EH (cell line): ENCODE measurements at places on chromosomes 3 and 15.

- DNase-seq: no peak
Observed at GRCh38 chr3:149796026-149796425, 3.7 kb upstream of the ANKUB1 start.

GRCh38 chr15:57003418-57003817, 85.0 kb downstream of the TCF12 start:
- peak; percentile 90 for DNase-seq

DNA sequence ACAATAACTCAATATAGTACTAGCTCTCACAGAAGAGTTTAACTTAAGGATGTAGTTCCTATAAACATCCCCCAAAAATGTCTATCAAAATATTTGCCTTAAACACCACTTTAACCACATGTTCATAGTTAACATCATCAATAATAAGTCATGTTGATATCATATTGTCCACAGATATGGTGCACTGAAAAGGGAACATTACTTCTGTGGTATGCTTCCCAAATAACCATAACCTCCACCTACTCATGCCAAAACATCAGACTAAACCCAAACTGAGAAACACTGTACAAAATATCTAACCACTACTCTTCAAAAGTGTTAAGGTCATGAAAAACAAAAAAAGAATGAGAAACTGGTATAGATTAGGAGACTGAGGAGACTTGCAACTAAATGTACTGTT, 32.9 kb downstream of the SLC4A7 start:
- DNase-seq: no peak

GRCh38 chr3:174329321-174329720, 529.8 kb upstream of the NAALADL2 start:
- DNase-seq: peak; percentile 93

DNA sequence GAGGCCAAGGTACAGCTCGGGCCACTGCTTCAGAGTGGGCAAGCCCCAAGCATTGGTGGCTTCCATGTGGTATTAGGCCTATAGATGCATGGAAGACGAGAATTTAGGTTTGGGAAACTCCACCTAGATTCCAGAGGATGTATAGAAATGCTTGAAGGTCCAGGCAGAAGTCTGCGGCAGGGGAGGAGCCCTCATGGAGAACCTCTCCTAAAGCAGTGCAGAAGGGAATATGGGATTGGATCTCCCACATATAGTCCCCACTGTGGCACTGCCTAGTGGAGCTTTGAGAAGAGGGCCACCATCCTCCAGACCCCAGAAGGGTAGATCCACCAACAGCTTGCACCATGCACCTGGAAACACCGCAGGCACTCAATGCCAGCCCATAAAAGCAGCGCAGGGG, 48.1 kb upstream of the XXYLT1 start:
- no peak for DNase-seq

GRCh38 chr3:43353923-43354670, 67.8 kb downstream of the SNRK start:
- DNase-seq: no peak

- DNase-seq: peak; percentile 36
Observed at GRCh38 chr3:117510396-117510795, 800.8 kb downstream of the TUSC7 start.

DNA sequence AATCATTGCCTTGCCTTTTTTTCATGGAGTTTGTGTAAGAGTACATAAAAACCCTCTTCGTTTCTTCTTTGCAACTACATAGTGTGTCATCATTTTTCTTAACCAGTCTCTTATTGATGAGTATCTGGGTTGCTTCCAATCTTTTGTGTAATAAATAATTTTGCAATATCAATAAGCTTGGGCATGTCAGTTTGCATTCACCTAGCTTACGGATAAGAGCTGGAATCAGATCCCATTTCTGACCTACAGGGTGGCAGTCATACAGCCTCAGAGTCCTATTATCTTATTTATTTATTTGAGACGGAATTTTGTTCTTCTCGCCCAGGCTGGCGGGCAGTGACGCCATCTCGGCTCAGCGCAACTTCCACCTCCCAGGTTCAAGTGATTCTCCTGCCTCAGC, 18.3 kb downstream of the ANP32A start:
- no peak for DNase-seq

DNA sequence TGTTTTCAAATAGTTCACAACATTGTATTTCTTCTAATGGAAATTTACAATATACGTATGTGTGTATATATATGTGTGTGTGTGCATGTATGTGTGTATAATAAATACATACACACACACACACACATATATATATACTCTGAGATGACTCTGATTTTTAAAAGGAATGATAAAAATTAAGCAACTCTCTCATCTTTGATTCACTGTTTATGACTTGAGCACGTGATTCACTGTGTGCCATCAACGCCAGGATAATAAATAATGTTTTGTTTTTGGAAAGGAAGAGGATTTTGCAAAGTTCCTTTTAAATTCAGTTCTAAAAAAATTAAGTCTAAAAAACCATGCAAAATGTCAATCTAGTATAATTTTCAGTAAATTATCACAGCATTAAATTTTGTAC, 132.4 kb downstream of the P3H2 start:
- DNase-seq: no peak

GRCh38 chr3:73474619-73475018, 150.1 kb downstream of the PDZRN3 start:
- DNase-seq: no peak

GRCh38 chr3:133927540-133928066, 31.9 kb upstream of the RAB6B start:
- DNase-seq: peak; percentile 51

- DNase-seq: no peak
Observed at GRCh38 chr3:158809642-158810041, 7.8 kb downstream of the MFSD1 start.

GRCh38 chr3:158658889-158659288, 13.6 kb downstream of the LXN start:
- no peak for DNase-seq

DNA sequence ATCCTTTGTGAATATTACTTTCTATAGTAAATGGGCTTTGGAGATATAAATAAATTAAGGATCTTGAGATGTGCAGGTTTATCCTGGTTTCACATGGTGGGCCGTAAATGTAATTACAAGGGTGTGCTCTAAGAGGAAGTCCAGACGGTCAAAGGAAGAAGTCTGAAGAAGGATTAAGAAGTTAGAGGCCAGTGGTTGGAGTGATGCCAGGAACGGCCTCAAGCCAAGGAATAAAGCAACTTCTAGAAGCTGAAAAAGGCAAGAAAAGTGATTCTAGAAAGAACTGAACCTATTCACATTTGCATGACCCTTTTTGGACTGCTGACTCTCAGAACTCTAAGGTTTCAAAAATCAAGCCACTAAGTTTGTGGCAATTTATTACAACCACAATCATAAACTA, 981.3 kb upstream of the ALCAM start:
- DNase-seq: no peak

DNA sequence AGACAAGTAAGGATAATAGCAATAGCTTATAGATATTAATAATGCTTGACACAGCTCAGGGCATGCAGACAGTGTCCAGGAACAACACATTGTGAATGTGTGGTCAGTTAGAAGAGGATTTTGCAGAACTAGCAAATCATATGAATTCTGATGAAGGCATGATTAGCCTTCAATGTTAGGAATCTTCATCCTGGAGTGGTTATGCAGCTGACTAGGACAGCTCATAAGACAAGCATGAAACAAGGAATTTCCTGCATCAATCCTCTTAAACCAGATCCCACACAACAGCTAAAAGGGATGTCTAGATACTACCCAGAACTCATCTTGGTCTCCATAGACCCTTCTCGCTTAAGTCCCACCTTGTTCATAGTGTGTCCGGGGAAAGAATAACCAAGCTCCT, 499.0 kb upstream of the ATP11B start:
- no peak for DNase-seq

DNA sequence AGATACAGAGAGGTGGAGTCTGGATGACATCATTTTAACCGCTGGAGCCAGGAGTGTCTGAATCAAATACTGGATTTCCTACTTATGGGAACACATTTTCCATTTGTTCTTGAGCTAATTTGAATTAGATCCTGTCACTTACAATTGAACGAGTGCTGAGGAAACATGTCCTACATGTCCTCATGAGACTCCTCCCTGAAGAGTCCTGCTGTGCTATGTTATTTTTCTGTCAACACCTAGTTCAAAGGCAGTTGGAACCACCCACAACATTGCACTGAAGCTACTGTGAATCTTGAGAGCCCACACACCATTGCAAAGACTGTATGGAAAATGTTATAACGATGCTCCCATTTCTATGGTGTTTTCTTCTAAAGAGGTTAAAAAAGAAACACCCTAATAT, 123.5 kb upstream of the CRBN start:
- DNase-seq: no peak

GRCh38 chr3:128557531-128558280, 64.7 kb upstream of the GATA2 start:
- no peak for DNase-seq

DNA sequence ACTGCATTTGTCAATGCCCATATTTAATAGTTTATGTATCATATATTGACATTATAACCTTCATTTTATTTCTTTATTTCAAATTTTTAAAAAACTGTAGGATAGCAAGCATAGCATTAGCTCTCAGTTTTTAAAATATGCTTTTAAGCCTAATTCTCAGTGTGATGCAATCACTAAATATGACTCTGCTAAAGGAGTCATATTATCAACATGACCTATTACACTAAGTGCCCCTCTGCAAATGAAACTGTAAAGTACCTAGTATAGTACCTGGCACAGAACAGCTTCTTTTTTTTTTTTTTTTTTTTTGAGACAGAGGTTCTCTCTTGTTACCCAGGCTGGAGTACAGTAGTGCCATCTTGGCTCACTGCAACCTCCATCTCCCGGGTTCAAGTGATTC, 179.4 kb upstream of the CGNL1 start:
- DNase-seq: no peak

- peak; percentile 31 for DNase-seq
Observed at GRCh38 chr3:130933801-130934345, 40.0 kb downstream of the ATP2C1 start.

- DNase-seq: peak; percentile 43
Observed at GRCh38 chr3:152021951-152022461, 148.6 kb downstream of the SUCNR1 start.

GRCh38 chr3:100103558-100104441, 10.5 kb downstream of the FILIP1L start:
- peak; percentile 94 for DNase-seq

DNA sequence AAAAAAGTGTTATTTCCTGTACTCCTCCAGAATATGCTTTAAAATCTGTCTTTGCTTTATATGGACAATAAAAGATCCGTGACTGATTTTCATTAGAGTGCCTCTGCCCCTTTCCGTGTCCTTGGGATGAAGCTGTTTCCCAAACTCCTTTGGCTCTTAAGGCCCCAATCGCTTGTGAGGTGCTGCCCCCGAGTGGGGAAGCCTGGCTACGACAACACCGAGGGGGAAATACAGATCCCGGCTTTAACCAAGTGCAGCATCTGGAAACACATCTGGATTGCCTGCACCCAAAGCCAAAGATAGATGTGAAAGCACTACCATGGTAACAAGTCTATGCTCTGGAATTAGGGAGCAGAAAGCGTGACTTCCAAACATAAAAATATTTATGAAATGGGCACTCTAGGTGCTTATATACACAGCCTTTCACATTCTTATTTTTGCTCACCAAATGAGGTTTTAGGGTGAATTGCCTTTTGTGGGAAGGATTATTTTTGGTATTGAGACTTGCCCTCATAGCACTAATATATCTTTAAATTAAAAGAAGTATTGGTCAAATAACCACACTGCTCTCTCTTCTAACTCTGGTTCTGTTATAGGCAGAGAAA, 40.6 kb upstream of the ADCY5 start:
- peak; percentile 66 for DNase-seq

DNA sequence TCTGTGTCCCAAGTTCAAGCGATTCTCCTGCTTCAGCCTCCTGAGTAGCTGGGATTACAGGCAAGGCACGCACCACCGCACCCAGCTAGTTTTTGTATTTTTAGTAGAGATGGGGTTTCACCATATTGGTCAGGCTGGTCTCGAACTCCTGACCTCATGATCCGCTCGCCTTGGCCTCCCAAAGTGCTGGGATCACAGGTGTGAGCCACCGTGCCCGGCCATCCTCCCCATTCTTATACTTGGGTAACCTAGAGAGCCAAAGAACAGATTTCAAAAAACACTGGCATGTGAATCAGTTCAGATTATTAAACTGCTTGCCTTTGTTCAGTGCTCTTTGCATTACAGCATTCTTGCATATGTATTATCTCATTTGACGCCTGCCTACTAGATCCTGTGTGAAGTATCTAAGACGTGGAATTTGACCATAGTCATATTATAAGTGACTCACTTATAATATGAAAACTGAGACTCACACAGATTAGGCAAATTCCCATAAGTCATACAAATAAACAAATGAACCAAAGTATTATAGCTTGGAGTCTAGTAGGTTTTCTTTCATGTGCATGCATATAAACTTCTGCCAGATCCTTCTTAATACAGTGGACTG, 123.5 kb downstream of the UNC13C start:
- DNase-seq: no peak

DNA sequence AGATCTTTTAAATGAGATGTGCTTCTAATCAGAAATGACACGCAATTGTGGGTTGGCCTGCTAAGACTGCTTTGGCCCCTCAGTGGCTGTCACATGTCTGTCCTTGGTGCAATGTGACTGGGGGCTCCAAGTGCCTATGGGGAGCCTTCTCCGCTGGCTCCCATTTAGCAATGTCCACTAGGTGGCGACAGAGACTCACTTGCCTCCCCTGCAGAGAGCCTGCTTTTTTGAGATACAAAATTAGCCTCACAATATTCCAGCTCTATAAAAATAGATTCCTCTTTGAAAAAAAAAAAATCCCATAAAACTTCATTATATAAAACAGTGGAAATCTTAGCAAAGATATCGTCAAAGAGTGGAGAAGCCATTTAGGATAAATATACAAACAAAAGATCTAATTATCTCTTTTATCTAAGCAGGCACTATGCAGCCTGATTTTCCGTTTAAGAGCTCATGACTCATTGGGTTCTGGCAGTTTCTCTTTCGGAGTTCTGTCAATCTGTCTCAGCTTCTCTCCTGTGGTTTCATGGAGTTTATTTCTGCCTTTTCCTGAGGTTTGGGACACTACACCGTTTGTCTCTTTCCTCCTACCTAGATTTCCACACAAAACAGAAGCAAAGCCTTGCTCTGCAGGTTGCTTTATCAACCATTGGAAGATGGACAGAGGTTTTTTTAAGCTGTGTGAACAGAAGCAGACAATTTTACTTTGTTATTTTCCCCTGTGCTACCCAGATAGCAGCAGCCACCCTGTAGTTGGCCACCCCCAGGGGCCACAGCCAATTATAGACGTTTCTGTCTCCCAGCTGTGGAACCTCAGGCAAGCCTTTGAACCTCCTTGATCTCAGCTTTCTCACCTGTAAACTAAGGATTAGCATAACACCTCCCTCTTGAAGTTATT, 68.4 kb upstream of the TNFAIP8L3 start:
- DNase-seq: peak; percentile 83
